ENCODE measurements at places on chromosomes 3 and 15.

GRCh38 chr3:12878141-12878574 lies 36.8 kb upstream of the RPL32 start:
- no peak for DNase-seq

DNA sequence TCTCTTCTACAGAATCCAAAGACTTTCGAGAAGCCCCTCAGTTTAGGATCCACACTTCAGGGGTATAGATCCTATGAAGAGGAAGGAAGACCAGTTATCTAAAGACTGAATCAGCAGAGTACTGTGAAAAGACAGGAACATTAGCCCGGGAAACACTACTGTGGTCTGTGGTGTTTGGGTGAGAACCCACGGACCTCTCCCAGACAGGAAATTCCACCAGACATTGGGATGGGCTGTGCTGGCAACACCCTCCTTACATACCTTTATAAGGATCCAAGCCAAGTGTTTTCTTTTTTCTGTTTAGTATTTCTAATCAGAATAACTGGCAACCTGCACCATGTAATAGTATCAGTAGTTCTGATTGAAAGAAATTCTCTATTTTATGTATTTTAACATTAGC lies 14.1 kb downstream of the TMEM207 start:
- DNase-seq: no peak

- DNase-seq: no peak
These were observed 86.1 kb downstream of the CGNL1 start for GRCh38 chr15:57462381-57462780.

DNA sequence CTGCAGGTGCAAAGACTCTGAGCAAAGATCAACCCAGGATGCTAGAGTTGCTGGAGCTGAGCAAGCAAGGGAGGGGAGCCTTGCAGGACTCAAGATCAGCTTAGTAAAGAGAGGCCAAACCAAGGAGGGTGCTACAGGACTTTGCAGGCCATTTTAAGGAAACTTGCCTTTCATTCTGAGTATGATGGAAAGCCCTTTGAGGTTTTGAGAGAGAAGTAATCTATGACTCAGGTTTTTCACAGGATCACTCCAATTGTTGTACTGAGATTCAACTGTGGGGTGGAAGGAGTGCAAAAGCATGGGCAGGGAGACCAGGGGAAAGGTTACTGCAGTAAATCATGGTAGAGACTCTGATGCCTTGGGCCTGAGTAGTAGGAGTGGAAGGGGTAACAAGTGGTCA lies 260.4 kb upstream of the GPR149 start:
- no peak for DNase-seq

DNA sequence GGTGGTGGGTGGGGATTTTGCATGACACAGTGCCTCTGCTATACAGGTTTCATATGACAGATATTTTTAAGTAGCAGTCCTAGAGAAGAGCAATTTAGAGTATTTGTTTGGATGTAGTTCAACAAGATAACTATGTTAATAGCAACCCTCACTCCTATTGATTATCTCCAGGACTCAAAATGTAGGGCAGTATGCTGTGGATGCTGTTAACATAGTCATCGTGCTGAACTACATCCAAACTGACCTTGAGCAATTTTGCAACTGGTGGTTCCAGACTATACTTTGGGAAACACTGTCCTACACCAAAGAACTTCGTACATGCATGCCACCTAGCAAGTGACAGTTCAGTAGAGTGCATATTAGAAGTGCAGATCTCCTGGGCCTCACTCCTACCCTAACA lies 117.6 kb downstream of the IL5RA start:
- DNase-seq: no peak

- DNase-seq: no peak
These were observed 18.8 kb upstream of the CHD2 start for GRCh38 chr15:92881211-92881754.

DNA sequence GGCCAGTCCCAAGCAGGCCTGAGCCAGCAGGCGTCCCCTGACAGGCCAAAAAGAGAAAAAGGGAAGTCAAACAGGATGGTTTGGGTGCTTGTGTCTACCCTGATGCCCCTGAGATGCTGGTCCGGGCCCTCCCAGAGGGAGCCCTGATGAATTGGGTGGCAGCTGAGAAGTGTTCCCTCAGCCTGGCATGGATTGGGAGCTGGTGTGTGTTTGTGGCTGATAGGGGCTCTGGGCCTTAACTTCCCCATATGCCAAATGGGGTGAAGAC lies 1.4 kb downstream of the FBLN2 start:
- DNase-seq: peak; percentile 59

- DNase-seq: no peak
These were observed 15.0 kb downstream of the KLF13 start for GRCh38 chr15:31341496-31342195.

GRCh38 chr15:29457729-29458128 lies 188.1 kb upstream of the NSMCE3 start:
- DNase-seq: peak; percentile 39

DNA sequence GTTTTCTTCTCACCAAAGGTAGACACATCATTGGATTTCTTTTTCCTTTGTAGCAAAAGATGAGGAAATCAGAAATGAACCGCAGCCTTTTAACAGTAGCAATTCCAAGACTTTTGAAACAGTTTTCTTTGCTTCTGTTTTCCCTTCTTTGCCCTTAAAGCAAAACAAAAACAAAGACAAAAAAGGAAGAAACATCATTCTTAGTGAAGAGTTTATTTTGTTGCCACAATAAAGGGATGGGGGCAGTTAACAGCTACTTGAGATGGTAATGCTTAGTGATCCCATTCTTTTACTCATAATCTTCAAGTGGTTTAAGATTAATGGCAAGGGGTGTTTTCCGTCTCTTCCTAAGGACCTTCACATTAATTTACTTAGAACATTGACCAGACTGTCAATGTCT lies 218.8 kb downstream of the MEIS2 start:
- DNase-seq: no peak

DNA sequence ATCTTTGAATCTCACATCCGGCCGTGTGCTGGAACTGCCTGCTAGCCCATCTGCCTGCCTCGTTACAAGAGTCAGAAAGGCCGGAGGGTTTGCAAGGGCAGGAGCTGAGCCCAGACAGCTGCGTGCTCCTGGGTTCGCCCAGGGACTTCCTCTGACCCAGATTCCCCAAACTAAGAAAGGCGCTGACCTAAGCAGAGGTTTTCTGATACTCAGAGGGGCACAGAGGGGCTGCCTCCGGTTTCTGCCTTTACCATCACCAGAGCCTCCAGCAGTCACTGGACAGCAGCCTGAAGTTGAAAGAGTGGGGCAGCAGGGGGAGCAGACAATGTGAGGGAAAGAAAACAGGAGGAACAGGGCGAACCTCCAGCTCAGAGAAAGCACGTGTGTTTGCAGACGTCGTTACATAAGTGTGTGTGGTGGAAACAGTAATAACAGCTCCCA lies 33.4 kb upstream of the RAD18 start:
- no peak for DNase-seq

DNA sequence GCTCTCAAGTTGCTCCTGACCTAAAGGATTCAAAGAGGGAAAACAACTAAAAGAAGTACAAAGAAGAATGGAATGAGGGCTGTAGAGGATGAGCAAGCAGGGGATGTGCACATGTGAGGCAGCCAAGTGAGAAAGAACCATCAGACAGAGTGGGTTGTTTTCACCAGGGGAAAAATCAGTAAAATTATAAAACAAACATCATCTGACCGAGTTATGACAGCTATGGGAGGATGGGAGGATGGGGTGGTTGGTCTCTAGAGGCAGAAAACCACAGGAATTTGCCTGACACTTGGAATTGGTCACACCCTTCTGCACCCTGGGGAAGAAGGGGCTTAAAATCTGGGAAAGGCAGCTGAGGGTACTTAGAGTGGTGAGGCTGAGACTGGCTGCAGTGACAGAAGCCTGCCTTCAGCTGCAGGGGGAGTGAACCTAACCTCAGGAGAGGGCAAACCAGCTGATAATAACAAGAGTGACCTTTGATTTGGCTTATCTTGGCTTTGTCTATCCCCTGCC lies 10.1 kb downstream of the ARHGAP31 start:
- no peak for DNase-seq

DNA sequence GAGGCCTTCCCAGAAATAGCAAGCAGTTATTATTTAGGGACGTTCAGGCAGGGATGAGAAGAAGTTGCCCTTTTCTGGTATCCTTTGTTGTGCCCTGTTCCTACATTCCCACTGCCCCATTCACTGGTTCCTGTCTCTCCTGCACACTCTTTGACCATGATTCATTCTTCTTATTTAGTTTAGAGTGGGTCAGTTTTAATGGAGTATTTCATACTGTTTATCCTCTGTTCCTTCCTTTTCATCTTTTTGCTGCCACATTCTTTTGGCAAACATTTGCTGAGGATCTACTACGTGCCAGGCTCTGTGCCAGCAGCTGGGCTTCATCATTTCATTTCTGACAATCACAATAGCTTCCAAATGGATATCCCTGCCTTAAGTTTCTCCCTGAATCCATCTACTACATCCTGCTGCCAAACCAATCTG lies 11.8 kb upstream of the EID1 start:
- no peak for DNase-seq

DNA sequence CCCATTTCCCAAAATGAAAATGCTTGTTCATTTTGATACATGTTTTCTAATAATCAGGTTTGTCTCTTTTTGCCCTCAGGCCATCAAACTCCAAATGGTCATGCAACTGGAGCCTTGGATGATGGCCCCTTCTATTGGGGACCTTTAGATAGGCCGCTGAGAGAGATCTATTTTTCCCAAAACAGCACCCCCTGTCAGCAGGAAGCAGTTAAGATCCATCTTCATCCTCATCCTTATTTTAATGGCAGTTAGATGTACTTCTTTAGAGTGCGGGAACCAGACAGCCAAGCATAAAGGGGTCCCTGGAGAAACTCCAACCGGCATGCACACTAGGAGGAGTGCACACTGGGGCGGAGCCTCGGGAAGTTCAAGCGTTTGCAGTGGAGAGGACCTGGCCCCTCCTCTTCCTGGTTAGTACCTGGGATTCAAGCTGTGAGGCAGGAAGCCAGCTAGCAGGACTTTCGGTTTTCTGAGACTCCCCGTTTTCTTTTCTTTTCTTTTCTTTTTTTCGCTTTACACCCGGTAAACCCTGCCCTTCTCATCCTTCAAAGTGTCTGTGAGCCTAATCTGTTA lies 31.9 kb upstream of the STRIT1 start:
- DNase-seq: no peak

- no peak for DNase-seq
These were observed 30.0 kb downstream of the SNX33 start for GRCh38 chr15:75677465-75678323.

GRCh38 chr3:111739311-111739911 lies 119.7 kb upstream of the PHLDB2 start:
- DNase-seq: no peak

DNA sequence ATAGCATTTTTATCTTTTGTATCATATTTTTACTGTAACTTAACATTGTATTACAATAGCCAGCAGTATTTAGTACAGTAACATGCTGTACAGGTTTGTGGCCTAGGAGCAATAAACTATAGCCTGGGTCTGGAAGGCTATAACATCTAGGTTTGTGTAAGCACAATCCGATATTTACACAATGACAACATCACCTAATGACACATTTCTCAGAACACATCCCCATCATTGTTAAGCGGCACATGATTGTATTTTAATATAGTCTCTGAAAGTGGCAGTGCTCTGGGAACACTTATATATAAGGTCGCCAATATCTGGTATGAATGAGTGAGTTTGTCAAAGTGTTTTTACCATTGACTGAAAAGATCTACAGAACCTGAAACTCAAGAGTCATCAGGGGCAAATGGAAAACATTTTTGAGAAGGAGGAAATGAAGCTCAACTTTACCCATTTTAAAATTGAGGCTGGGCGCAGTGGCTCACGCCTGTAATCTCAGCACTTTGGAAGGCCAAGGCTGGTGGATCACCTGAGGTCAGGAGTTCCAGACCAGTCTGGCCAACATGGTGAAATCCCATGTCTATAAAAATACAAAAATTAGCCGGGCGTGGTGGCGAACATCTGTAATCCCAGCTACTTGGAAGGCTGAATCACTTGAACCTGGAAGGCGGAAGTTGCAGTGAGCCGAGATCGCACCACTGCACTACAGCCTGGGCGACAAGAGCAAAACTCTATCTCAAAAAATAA lies 38.8 kb upstream of the TNFSF10 start:
- no peak for DNase-seq

- DNase-seq: no peak
These were observed 18.1 kb downstream of the MB21D2 start for GRCh38 chr3:192899540-192899982.

- DNase-seq: no peak
These were observed 3.1 kb upstream of the DYNLT2B start for GRCh38 chr3:196321162-196321561.

DNA sequence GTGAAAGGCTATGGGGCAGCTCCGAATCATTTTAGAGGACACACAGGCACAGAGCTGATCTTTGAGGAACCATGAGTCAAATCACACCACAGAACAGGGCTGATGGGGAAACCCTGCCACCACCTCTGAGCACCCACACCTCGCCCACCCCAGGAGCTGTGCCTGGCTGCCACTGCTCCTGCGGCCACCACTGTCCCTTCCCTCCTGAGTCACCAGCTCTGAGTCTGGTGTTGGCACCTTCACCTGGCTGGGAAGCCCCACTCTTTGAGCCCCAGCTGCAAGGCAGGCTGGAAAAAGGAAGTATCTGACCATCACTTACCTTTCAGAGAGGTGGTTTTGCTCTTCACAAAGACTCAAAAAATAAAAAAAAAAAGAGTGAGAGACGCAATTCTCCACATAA lies 63.6 kb upstream of the MEF2A start:
- no peak for DNase-seq
